ENCODE measurements at places on chromosomes 6 and 20.

- DNase-seq = no peak
Measured at GRCh38 chr6:13175759-13176158, 152.6 kb downstream of the TBC1D7 start.

DNA sequence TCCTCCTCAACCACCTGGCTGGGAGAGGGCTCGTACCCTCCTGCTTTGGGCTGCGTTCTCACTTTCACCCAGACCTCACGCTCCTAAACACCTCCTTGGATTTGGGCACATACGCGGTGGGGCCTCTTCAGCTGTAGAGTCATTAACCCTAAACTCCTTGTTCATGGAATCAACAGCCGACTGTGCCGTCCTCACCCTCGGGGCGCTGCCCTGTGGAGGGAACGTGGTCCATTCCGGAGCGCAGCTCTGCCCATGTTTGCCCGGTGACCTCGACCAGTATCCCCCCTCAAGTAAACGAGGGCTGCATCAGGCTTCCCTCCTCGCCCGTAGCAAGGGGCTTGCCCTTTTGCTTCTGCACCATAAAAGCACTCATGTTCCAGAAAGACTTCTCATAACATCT is 174.0 kb upstream of the QKI start:
- DNase-seq = no peak

GRCh38 chr20:44035924-44036323 is 121.3 kb downstream of the TOX2 start:
- no peak for DNase-seq

- DNase-seq = no peak
Measured at GRCh38 chr6:35737413-35738211, 780 bp downstream of the ARMC12 start.

- no peak for DNase-seq
Measured at GRCh38 chr6:8658416-8658815, 223.1 kb upstream of the SLC35B3 start.

DNA sequence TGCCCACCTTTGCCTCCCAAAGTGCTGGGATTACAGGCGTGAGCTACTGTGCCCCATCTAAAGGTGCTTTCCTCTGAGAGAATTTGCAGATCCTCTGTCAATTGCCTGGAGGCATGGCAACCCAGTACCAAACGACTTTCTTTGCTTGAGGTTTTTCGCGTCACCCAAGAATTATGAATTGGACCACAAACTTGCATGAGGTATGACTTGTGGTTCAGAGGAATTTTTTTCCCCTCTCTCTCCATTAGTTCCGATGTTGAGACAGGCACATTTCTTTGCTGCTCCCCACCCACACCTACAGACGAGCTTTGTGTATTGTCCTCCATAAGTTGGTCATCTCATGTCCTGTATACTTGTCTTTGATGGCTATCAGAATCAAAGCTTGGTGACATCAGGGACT is 11.8 kb upstream of the SCAF8 start:
- DNase-seq = no peak

GRCh38 chr6:16380220-16380809 is 141.9 kb downstream of the GMPR start:
- no peak for DNase-seq

GRCh38 chr6:149260214-149260874 is 57.2 kb upstream of the TAB2 start:
- no peak for DNase-seq

DNA sequence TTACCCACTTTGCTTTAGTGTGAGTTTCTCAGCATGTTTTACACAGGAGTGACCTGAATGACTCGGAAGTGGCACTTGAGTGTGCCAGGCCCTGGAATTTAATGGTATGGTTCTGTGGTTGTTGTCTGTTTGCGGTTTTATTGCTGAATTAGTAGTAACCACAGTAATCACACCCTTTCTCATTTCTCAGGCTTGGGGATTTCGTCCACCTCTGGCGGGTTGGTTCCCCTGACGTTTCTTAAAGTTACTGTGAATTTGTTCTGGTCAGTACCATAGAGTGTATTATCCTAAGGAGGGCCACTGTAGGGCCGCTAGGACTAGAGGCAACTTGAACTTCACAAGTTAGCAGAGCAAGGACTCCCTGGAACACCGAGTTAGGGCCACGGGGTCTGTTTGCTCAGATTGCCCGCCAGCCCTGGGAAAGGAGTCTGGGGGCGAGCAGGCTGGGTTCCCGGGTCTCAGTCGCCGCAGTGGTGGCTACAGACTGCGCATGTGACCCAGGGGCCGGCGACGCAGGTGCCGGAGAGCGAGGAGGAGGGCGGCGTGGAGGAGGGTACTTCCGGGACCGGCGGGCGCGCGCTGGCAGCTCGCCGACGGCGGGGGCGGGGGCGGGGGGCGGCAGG is 546 bp upstream of the KLHL32 start:
- no peak for DNase-seq

GRCh38 chr6:155939253-155939652 is 483.6 kb upstream of the NOX3 start:
- no peak for DNase-seq

DNA sequence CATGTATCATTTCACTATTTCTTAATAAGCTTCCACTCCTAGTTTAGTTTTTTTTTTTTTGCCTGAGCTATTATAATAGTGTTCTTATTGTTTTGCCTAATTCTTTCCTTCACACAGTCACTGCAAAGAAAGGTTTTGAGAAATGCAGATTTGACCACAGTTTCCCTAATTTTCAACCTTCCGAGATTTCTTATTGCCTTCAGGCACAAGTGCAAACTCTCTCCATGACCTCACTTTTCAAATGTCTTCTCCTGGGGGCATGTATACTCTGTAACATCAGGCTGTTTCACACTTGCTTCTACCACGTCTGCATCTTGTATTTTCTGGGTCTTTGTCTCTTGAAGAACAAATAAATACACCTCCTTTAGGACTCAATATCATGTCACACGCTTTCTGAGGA is 339.0 kb upstream of the CITED2 start:
- DNase-seq = no peak

- no peak for DNase-seq
Measured at GRCh38 chr6:91580635-91581034, 993.8 kb upstream of the MAP3K7 start.

GRCh38 chr20:47734870-47735269 is 50.4 kb downstream of the SULF2 start:
- DNase-seq = no peak

GRCh38 chr6:151166180-151166579 is 73.6 kb upstream of the AKAP12 start:
- no peak for DNase-seq

DNA sequence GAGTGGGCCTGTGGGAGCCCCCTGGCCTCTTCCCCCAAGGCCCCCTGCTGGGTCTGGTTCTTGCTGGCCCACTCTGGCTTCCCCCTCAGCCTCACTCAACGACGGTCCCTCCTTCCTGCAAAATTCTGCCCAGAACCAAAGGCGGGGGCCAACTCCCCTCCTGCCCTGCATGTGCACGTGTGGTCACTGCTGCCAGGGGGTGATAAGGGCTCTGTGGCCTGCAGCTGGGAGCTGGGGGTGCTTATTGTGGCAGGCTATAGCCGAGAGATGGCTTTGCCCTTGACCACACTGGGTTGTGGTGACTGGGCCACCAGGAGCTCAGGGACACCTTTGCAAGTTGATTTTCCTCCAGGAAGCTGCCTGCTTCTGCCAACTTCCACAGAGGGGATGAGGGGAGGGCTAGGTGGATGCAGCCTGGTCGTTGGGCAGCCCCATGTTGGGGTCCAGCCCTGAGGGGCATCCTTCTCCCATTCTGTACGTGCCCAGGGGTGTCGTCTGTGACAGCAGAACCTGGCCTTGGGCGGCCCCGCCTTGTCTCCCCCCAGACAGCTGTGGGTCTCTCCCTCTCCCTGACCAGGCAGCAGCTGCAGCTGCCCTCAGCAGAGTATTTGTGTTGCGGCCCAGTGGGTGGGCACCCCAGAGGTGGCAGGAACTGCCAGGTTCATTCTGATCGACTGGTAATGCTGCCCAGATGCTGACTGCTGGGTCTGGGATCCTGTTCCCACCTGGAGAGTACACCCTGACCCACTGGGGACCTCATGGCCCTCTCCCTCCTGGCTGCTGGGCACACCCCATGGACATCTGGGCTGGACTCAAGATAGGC is 5.6 kb downstream of the TCEA2 start:
- DNase-seq = no peak

DNA sequence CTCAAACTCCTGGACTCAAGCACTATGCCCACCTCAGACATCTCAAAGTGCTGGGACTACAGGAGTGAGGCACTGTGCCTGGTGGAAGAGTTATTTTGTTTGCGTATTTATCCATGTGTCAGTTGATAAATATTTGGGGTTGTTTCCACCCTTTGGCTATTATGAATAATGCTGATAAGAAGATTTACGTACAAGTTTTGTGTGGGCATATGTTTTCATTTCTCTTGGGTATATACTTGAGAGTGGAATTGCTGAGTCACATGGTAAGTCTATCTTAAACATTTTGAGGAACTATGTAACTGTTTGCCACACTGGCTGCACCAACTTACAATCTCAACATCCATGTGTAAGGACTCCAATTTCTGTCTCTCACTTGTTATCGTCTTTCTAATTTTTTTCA is 200.3 kb downstream of the RNGTT start:
- no peak for DNase-seq

GRCh38 chr6:29147074-29147473 is 23.6 kb upstream of the OR2J2 start:
- no peak for DNase-seq

- no peak for DNase-seq
Measured at GRCh38 chr6:26375270-26375669, 7.6 kb upstream of the BTN2A2 start.

DNA sequence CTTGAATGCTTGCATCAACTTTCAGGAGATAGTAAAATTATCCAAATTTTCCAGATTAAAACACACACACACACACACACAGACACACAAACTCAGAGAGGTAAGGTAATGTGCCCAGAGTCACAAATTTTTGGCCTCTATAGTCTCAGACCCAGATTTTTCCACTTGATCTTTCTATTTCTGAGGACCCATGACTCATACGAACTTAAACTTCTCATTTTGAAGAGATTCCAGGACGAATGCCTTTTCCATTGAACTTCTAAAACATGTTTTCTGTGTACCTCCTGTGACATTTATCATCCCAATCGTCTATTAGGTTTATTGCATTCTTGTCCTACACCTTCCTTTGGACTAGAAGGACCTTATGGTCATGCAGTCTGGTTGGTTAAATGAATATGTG is 172.9 kb upstream of the COL21A1 start:
- no peak for DNase-seq

GRCh38 chr6:113185299-113185698 is 671.8 kb upstream of the MARCKS start:
- DNase-seq = no peak

- no peak for DNase-seq
Measured at GRCh38 chr6:150883521-150883920, 18.0 kb downstream of the MTHFD1L start.

GRCh38 chr6:31968326-31968725 is 3.6 kb downstream of the DXO start:
- DNase-seq = no peak

DNA sequence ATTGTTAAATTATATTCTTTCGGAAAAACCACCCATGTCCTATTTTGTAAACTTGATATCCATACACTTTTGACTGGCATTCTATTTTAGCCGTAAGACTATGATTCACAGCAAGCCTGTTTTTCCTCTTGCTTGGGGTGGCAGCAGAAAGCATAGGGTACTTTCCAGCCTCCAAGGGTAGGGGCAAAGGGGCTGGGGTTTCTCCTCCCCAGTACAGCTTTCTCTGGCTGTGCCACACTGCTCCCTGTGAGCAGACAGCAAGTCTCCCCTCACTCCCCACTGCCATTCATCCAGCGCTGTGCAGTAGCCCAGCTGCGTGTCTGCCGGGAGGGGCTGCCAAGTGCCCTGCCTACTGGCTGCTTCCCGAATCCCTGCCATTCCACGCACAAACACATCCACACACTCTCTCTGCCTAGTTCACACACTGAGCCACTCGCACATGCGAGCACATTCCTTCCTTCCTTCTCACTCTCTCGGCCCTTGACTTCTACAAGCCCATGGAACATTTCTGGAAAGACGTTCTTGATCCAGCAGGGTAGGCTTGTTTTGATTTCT is 2.1 kb upstream of the ESR1 start:
- no peak for DNase-seq

DNA sequence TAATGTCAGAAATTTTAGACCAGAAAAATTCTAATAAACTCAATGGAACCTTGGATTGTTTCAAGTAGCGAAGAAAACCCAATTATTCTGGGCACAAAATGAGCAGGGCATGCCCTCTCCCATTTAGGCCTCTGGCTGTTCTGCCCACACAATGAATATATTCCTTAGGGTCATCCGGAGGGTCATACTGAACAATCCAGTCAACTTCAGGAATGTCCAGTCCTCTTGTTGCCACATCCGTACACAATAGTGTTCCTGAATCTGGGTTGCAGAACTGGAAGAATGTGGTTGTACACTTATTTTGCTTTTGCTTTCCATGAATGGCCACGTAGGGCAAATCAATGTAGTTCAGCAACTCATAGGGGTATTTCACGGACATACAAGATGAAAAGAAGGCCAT is 23.4 kb upstream of the RNF144B start:
- no peak for DNase-seq

GRCh38 chr20:10427060-10427692 is 6.8 kb downstream of the MKKS start:
- no peak for DNase-seq

- no peak for DNase-seq
Measured at GRCh38 chr6:4563156-4563555, 213.0 kb upstream of the CDYL start.

- DNase-seq = no peak
Measured at GRCh38 chr20:59961423-59961822, 3.2 kb downstream of the CDH26 start.

DNA sequence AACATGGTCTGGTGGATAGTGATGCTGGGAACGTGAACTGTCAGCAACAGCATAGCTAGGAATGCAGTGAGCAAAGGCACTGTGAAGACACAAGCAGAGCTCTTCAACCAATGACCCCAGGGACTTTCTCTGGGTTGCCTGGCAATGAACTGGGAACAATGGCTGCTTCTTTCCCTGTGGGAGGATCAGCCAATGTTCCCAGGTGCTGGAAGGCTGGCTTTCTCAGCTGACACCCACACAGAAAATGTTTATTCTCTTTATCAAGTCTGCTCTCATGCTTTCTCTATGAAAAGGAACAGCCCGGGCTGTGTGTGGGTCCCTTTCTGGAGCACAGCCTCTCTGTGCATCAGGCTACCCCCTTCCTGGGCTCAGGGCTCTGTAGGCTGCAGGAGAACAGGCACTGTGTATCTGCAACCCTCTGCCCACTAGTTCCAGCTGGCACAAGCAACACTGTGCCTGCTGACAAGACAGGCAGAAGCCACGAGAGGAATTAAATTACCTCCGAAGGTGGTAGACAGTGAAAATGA is 54.2 kb downstream of the HFE start:
- no peak for DNase-seq

GRCh38 chr20:32638848-32639247 is 34.9 kb downstream of the C20orf203 start:
- no peak for DNase-seq

DNA sequence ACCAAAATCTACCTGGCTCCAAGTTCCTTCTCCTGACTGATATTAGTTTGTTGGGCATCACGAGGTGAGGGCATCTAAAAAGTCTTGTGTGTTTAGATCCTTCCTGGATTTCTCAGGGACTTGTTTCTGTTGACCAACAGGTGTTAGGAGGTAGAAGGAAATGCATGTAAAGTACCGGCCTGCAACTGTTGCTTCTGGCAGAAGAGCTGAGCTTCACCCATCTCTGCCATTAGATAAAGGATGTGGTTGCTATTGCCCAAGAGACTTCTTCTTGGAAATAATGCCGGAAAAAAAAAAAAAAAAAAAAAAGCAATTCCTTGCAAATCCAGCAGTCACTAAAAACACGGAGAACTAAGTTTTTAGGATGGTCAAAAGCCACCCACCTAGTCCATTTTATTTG is 303.1 kb downstream of the CDH26 start:
- DNase-seq = no peak

- DNase-seq = no peak
Measured at GRCh38 chr6:138465007-138465645, 34.2 kb downstream of the NHSL1 start.
